ENCODE measurements at places on chromosomes 5 and 9.

DNA sequence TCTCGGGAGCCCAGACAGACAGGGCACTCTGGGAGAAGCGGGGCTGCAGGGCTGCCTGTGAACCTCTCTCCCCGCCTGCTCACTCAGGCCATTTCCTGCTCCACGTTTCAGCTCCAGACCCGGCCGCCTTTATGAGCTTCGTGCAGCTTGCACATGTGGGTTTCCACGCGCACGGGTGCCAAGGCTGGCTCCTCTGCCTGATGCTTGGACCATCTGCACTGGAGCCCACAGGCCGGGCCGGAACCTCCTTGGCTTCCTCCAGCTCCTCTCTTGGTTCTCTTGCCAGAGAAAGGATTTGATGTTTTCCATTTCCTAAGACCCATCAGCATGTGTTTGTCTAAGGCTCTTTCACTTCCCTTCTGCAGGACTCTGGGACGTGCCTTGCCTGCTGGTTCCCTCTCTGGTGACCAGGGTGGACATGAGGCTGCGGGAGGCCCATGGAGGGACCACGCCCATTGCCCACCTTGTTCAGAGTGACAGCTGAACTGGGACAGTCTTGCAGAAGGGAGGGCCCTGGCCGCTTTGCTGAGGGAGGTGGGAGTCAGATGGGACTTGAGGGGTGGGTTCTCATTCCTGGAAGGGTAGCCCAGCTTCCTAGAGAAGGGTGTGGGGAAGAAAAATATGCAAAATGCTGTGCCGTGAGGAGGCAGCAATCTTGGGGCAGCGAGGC, 23.3 kb upstream of the COL5A1 start:
- no peak for DNase-seq

DNA sequence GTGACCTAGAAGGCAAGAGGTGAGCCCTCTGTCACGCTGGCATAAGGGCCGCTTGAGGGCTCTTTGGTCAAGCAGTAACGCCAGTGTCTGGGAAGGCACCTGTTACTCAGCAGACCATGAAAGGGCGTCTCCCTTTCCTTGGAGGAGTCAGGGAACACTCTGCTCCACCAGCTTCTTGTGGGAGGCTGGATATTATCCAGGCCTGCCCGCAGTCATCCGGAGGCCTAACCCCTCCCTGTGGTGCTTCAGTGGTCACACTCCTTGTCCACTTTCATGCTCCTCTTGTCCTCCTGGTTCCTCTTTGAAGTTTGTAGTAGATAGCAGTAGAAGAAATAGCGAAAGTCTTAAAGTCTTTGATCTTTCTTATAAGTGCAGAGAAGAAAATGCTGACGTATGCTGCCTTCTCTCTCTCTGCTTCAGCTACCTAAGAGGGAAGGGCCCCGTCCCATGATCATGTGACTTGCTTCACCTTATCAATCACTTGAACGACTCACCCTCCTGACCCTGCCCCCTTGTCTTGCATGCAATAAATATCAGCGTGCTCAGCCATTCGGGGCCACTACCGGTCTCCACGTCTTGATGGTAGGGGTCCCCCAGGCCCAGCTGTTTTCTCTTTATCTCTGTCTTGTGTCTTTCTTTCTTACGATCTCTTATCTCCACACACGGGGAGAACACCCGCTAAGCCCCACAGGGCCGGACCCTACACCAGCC, 16.7 kb upstream of the SCGB3A1 start:
- DNase-seq: no peak

DNA sequence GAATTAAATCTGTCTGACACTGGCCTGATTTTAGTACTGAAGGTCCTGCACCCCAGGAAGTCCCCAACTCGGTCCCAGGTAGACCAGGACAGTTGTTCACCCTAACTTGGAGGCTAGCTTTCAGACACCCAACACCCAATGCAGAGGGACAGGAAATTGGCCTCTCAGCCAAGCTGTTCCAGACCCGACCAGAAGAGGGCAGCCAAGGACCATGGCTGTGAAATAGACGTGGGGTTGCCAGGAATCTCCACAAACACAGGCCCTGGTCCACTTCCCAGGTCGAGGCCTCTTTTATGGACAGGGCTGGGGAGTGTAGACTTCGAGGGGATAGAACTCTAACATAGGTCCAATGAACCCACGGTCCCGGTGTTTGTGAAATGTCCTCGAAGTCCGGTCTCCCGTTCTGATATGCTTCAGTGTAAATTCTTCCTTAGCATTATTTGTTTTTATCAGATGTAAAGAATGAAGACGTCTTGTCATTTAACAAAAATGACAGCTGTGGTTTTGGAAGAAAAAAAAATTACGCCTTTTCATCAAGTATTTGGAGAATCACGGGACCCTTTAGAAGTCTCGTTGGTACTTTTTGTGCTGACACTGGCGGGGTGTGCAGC, 260.3 kb upstream of the ADAMTS16 start:
- DNase-seq: no peak

DNA sequence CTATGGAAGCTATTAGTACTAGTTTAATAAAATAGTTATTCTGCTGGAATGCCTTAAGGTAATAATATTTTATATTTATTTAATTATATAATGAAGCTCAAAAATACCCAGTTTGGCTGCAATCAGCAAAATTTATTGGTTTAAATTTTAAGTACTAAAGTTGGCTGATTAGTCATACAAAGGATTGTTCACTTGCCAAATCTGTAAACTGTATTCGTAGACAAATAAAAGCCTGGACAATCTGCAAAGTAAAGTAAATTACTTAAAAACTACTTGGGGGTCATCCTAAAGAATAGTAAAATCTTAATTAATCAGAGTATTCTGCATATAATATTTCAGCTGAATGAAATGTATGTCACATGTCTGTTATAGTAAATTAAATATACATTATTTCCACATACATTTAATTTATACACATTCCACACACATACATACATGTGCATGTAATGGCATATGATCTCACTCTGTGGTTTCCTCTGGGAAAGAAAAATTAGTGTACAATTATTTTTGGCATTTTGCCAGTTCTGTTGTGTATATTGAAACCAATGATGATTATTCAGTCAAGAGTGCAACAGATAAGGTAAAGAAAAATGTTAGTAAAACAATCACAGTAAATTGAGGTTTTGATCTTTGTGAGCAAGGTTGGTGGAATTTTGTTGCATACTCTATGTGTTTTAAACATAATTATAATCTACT, 455.9 kb downstream of the CDH9 start:
- DNase-seq: no peak

- no peak for DNase-seq
Observed at GRCh38 chr5:109038209-109038840, 290.6 kb downstream of the FER start.

- peak; percentile 17 for DNase-seq
Observed at GRCh38 chr9:249025-249424, 34.4 kb downstream of the DOCK8 start.

DNA sequence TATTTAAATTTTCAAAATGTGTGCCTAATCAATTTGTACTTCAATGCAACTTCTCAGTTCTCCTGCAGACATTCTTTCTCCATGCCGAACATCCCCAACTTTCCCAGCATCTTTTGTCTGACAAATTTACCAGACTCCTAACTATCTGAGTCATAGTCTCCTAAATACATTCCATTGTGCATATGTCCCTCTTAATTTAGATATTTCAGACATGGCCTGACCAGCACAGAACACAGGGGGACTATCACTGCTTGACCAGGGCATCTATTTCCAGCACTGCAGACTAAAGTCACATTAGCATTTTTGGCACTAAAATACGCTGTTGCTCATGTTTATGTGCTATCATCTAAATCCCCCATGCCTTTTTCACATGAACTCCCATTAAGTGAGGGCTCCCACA, 71.9 kb downstream of the ITGA1 start:
- DNase-seq: no peak

DNA sequence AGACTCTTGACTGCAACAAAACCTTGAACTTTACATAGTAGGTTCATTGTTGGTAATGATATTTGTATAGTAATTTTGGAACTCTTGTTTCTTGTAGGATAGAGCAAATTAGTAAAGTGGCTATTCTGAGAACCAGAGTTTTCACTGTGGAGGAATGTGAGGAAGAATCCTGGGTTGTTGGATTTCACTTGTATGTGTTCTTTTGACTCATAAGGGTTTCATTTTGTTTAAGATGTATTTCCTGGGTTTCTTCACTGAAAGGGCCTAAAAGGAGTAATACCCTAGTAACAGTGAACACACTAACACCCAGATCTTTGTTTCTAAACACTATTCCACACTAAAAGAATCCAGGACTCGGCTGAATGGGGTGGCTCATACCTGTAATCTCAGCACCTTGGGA, 20.1 kb downstream of the TTC1 start:
- no peak for DNase-seq

GRCh38 chr9:116064970-116065369, 88.6 kb upstream of the PAPPA start:
- DNase-seq: no peak

DNA sequence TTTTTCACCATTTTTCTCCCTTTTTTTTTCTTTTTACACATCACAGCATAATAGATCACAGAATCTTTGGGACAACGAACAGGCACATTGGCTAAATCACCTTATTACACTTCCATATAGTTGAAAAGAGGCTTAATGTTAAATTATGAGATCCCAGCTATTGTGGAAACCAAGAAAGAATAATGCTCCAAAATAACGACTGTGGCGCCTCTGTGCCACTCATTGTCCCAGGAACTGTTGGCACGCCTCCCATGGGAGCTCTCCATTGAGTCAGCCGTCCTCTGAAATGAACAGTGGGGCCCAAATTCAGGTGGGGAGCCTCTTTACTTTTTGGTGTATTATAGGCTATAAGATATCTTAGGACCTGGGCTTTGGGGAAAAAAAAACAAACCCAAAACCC, 82.2 kb upstream of the NFIB start:
- no peak for DNase-seq

GRCh38 chr9:20623021-20623747, 885 bp upstream of the MLLT3 start:
- peak; percentile 61 for DNase-seq

DNA sequence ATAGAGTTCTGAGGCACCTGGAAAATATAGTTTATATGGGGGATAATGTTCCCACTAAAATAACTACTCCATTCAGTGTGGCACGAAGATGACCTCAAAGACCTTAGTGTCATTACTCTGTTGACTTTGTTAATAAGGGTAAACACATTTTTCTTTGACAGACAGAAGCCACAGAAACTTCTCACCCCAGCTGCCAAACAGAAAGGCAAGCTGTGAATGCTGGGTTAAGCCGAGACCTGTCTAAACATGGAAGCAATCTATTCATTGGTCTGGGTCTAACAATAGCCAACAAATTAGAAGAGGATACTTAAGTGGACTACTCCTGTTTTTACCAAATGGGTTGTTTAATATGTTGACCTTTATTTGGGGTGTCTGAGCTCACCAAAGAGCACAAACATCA, 171.4 kb downstream of the TLE1 start:
- no peak for DNase-seq

DNA sequence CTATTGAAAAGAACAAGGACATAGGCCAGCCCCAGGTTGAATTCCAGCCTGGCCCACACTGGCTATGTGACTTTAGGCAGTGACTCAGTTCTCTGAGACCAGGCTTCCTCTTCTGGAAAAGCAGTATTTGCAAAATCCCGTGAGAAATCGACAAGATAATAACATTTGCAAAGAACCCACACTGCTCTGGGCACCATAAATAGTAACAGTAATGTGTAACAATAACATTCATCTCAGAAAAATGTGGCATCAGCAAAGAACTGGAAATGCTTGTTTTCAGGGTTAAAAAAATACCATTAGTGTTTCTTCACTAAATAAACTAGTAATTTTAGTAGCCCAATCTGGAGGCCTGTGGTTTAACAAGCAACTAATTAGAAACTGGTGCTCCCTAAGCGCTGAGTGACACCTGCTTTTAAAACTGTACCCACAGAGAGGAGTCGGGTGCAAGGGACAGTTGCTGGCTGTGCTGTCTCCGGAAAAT, 148.4 kb downstream of the TTLL11 start:
- DNase-seq: no peak

- DNase-seq: no peak
Observed at GRCh38 chr9:17928768-17929167, 349.9 kb downstream of the SH3GL2 start.

GRCh38 chr9:101354143-101354764, 30.6 kb downstream of the BAAT start:
- no peak for DNase-seq

- no peak for DNase-seq
Observed at GRCh38 chr9:108478431-108479332, 377.1 kb downstream of the ACTL7B start.

DNA sequence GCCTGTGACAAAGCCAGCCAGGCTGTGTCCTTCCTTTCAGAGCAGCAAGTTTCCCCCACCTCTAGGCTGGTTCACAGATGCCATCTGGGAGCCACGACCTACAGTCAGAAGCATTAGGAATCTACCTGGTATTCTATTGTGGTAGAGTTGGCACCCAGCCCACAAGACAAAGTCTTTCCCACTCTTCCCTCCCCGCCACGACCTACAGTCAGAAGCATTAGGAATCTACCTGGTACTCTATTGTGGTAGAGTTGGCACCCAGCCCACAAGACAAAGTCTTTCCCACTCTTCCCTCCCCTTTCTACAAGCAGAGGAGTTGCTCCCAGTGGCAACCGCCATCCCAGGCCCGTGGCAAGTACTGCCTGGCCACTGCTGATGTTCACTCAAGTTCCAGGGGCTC, 157.8 kb upstream of the TNC start:
- DNase-seq: no peak

- DNase-seq: no peak
Observed at GRCh38 chr5:55993731-55994494, 850 bp downstream of the IL6ST start.

DNA sequence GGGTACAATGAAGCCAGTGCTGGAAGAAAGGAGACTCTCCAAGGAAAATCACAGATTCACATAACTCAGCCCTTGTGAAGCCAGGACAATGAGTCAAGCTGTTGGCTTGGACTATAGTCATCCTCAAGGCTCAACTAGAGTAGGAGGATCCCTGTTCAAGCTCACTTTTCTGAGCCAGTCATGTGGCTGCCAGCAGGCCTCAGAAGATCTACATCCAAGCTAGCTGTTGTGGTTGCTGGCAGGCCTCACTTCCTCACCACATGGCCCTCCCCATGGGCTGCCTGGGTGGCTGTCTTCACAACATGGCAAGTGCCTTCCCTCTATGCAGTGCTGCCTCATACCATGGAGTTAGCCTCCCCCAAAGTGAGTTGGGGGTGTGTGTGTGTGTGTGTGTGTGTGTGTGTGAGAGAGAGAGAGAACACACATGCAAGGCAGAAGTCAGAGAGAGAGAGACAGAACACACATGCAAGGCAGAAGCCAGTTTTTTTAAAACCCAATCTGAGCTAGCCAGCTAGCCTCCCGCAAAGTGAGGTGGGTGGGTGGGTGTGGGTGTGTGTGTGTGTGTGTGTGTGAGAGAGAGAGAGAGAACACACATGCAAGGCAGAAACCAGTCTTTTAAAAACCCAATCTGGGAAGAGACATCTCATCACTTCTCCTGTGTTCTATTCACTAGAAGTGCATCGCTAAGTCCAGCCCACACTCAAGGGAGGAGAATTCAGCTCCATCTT, 17.1 kb downstream of the SCAI start:
- DNase-seq: peak; percentile 86

GRCh38 chr5:123007182-123007581, 29.3 kb downstream of the PPIC start:
- DNase-seq: no peak

GRCh38 chr5:180644129-180644824, 5.1 kb downstream of the FLT4 start:
- no peak for DNase-seq

GRCh38 chr5:157343842-157344790, 78.2 kb downstream of the CYFIP2 start:
- no peak for DNase-seq

Measured in T-cell (primary cell).